ENCODE measurements at places on chromosomes 13 and 19.
A peak's percentile ranks its signal among the peaks of the same experiment; 100 is the strongest.

- no peak for DNase-seq
These were observed 96.9 kb downstream of the WDFY2 start for GRCh38 chr13:51681037-51681678.

DNA sequence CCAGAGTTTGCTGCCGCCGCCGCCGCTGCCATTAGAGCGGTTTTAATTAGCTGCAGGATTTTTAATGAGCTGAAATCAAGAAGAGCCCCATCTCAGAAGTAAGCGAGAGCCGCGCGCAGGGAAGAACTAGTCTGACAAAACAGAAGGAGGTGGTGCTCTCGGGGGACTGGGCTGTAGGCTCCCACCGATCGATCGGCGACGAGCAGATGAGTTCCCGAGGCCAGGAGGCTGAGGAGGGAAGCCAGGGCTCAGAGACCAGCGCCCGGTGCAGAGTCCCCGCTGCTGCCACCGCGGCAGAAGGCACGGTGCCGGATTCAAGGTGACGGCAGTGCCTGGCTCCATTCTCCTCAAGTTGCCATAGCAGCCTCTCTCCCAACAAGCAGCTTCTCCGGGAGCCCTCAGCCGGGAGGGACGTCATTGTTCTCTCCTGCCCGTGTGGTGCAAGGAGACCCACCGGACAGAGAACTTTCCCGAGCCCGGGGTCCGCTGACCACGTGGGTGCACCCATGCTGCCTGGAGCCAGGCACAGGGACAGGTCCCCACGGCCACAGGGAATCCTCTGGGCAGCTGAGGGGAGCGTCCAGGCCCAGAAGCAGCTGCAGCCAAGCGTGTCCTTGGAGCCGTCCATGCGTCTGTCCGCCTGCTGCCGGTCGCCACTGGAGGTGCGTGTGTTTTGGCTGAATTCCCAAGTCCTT lies 62.9 kb downstream of the CHST8 start:
- DNase-seq: no peak

- DNase-seq: no peak
These were observed 109.1 kb downstream of the NALCN start for GRCh38 chr13:101307181-101307701.

DNA sequence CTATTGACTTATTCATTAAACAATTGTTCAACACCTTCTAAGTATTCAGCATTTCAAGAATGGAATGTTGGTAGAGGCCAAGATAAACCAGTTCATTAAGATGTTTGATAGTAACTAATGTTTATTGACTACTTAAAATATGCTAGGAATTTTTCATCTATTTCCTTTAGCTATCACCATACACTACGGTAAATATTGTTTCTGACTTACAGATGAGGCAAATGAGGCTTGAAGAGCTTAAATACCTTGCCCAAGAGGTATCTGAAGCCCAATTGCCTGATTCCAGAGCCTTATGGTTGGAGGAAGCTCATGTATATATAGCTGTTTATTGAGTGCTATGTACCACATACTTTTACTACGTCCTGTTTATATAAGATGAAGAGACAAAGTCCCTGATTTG lies 286.2 kb downstream of the NDFIP2 start:
- DNase-seq: no peak

GRCh38 chr13:20127562-20128458 lies 33.0 kb downstream of the GJA3 start:
- DNase-seq: peak; percentile 44

- DNase-seq: peak; percentile 77
These were observed 1.3 kb downstream of the UBL3 start for GRCh38 chr13:29849071-29849631.

DNA sequence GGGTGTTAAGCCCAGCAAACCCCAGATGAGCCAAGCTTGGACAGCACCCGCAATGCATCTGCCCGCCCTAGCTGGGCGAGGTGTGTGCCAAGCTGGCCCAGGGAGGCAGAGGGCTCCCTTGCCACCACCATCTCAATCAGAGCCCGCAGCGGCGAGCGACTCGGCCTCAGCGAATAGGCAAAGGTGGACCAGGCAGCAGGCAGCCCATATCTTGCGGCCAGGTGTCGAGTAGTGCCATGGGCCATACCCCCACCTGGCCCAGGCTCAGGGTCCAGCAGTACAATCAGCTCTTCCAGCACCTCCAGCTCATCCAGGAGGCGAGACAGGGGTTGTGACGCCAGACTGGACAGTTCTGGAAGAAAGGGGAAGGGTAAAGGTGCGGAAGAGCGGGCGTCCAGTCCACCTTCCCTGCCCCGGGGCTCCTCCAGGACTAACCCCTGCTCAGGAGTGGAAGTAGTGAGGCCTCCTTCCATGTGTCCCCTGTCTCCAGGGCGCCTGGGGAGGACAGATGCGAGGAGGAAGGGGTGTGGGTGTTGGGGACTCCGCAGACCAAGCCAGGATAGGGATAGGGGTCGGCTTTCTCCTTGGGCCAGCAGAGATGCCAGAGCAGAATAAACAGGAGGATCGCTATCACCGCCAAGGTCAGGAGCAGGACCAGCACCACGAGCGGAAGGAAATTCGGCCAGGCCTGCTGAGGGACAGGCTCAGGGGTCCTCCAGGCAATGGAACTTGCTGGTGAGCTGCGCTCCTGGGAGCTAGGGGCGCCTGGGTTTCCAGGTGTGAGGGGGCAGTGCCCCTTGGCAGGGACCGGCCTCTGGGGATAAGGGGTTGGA lies 2.8 kb downstream of the IGFLR1 start:
- no peak for DNase-seq

- no peak for DNase-seq
These were observed 1.1 kb upstream of the NANOS3 start for GRCh38 chr19:13875824-13876223.

GRCh38 chr19:11578258-11579142 lies 1.1 kb upstream of the ACP5 start:
- peak; percentile 55 for DNase-seq

DNA sequence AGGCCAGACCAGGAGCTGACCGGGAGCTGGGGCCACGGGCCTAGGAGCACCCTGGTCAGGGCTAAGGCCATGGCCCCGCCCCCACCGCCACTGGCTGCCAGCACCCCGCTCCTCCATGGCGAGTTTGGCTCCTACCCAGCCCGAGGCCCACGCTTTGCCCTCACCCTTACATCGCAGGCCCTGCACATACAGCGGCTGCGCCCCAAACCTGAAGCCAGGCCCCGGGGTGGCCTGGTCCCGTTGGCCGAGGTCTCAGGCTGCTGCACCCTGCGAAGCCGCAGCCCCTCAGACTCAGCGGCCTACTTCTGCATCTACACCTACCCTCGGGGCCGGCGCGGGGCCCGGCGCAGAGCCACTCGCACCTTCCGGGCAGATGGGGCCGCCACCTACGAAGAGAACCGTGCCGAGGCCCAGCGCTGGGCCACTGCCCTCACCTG lies 6.6 kb downstream of the SPHK2 start:
- DNase-seq: no peak

- DNase-seq: no peak
These were observed 9.6 kb downstream of the MLLT1 start for GRCh38 chr19:6270076-6270745.

- no peak for DNase-seq
These were observed 70.1 kb upstream of the IPO5 start for GRCh38 chr13:97883396-97883795.

DNA sequence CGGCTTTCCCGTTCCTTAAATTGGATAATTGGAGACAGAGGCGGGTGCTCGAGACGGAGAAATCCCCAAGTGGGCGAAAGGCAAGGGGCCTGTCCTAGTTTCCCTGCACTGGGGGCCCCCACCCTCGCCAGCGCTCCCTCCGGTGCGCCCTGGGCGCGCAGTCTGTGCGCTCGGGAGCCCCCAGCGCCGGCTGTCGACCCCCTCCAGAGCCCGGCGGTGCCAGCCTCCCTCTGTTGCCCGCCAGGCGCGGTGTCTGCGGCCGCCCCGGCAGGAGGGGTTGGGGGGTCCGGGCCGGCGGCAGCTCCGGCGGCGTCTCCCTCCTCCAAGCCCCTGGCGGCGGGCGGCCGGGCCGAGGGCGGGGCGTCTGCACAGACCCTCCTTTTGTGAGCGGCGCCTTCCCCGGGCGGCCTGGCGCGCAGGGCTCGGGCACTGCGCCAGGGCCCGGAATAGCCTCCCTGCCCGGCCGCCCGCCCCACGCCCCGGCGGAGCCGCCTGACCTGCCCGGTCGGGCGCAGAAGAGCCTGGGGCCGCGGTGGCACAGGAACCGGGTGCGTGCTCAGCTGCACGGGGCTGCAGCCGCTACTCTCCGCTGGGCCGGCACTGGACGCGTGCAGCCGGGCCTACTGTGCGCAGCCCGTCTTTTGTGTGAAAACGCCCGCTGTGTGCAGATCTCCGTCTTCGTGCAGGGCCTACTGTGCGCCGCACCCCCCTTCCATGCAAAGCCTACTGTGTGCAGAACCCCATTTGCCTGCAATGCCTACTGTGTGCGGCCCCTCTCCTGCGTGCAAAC lies 13.2 kb downstream of the GADD45B start:
- peak; percentile 44 for DNase-seq

DNA sequence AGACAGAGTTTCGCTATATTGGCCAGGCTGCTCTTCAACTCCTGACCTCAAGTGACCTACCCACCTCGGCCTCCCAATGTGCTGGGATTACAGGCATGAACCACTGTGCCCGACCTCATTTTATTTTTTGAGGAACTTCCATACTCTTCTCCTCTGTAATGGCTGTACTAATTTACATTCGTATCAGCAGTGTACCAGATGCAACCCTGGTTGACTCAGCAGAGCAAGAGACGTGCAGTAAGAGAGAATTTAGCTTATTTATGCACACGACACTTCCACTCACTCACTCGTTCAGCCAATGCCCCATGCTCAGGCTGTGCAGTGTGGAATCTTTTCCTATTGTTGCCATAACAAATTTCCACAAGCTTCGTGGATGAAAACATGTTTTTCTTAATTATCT lies 6.9 kb downstream of the KIR3DL3 start:
- no peak for DNase-seq

DNA sequence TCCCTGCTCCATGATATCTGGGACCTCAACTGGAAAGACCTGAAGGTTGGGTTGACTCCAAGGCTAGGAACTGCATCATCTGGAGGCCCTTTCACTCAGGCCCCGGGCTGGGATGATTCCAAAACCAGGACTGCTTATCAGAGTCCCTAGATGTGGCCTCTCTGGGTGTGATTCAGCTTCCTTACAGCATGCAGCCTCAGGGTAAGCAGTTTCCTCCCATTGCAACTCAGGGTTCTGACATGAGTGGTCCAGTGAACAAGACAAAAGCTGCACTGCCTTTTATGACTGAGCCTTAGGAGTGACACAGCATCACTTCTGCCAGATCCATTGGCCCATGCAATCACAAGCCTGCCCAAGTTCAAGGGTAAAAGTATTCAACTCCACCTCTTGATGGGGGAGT lies 502.8 kb downstream of the COG6 start:
- no peak for DNase-seq

DNA sequence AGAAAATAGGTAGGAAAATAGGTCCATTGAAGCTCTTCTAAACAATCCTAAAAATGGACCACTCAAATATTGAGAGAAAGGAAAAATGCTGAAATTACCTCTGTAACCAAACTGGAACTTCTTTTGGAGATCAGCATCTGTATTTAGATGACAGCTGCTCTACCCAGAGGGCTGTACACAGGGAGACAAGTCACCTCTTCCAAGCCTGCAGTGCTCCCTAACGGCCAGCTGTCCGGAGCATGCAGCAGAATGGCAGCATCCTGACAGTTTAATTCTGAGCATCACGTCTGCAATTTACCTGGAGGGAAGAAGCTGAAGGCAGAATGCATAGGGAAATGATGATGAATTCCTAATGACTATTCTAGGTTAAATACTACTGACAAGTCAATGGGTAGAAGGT lies 62.8 kb upstream of the DIAPH3 start:
- DNase-seq: no peak

GRCh38 chr13:32407854-32408253 lies 20.1 kb downstream of the N4BP2L1 start:
- DNase-seq: no peak

GRCh38 chr19:42440357-42441048 lies 2.2 kb downstream of the CXCL17 start:
- peak; percentile 77 for DNase-seq

GRCh38 chr13:65112531-65112941 lies 2117.6 kb downstream of the PCDH9 start:
- no peak for DNase-seq

DNA sequence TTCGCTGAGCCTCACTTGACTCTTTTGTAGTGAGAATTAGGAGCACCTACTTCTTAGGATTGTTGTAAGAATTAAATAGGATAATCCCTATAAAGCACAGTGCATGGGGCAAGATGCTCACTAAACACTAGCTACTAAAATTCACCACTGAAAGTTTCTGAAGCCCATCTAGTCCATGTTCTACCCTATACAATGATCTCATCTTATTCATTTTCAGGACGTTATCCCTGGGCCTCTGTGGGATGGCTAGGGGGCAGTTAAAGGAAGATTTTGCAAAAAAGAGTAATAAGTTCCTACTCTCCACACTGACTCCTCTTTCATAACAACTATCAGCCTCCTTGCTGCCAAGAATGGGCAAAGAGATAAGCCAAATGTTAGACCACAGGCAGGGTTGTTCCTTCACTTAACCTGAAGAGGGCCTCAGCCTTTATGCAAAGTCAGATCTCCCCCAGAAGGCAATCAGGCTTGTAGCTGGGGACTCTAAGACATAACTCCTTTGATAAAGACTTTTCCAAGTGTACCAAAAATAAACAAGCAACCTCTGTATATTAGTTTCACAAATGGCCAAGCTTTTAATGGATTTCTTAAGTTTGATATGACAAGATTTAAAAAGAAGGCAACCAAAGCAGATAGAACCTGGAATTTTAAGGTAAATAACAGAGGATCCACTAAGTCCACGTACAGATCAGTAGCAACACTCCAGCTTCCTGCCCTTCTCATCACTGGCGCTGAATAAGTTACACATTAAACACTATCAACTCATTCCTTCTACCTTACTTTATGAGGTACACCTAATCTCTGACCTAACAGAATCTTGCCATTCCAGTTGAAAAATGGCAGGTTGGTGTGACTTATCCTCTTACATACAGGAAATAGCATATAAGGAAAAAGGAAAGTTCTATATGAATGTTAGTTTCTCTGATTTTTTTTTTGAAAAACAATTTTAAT lies 44.4 kb downstream of the ELF1 start:
- peak; percentile 84 for DNase-seq

GRCh38 chr19:38306236-38306635 lies 2.2 kb downstream of the C19orf33 start:
- DNase-seq: no peak

DNA sequence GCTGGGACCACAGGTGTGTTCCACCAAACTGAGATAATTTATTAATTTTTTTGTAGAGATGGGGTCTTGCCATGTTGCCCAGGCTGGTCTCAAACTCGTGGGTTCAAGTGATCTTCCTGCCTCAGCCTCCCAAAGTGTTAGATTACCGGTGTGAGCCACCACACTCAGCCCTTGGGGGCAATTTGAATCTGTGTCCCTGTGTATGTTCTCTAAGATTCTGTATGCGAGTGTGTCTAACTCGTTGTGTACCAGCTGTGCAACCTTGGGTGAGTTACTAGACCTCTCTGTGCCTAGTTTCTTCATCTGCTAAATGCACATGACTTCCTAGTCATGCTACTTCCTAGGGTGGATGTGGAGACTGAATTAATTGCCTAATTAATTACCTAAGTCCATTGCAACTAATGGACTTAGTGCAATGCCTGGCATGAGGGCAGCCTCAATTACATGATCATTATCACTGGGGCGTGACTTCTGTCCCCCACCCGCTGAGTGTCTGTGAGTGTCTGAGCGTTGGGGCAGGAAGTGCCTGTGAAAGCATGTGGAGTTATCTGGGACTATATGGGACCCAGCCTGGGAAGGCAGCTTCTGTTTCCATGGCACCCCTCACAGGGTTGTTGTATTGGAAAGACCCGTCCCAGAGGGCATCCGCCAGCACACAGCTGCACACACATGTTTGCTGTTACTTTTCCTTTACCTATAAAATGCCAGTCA lies 1.8 kb upstream of the NCCRP1 start:
- no peak for DNase-seq

GRCh38 chr13:89163096-89163495 lies 1491.9 kb downstream of the SLITRK5 start:
- no peak for DNase-seq
